ENCODE measurements at places on chromosomes 12 and 14. TPM values are rescaled to one million over a fixed set of nuclear protein-coding genes. Genes with fewer than 3 reads are reported as not detected.

DNA sequence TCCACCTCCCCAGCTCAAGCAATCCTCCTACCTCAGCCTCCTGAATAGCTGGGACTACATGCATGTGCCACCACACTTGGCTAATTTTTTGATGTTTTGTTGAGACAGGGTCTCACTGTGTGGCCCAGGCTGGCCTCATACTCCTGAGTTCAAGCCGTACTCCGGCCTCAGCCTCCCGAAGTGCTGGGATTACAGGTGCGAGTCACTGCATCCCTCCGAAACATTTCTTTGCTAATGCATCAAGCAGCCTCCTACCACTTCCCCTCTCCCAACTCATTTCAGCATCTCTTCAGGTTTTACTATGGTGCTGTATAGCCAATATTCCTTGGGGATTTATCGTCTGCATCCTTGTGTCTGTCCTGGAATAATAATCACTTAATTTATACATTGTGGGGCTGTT is 2.3 kb upstream of the SLC22A17 start:
- no peak for DNase-seq

- DNase-seq, result no peak
Measured at GRCh38 chr12:119354172-119354571, 19.6 kb downstream of the CCDC60 start.

DNA sequence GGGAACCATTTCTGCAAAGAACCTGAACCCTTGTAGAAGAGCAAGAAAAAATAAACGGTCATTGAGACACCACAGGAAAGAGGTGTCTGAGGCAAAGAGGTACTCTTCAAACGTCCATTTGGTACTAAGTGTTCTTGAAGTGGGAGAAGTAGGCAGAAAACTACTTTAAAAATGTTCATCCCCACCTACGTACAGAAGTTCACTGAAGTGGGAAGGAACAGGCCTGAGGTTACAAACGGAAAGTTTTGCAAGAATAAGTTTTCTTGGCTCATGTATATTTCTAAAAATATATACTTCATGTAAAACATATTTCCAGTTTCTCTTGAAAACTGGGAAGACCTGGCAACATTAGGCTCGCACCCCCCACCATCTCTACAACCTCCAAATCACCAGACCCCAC is 61.2 kb downstream of the STXBP6 start:
- no peak for DNase-seq

GRCh38 chr12:90801776-90802175 is 153.2 kb downstream of the CCER1 start:
- peak; percentile 22 for DNase-seq

DNA sequence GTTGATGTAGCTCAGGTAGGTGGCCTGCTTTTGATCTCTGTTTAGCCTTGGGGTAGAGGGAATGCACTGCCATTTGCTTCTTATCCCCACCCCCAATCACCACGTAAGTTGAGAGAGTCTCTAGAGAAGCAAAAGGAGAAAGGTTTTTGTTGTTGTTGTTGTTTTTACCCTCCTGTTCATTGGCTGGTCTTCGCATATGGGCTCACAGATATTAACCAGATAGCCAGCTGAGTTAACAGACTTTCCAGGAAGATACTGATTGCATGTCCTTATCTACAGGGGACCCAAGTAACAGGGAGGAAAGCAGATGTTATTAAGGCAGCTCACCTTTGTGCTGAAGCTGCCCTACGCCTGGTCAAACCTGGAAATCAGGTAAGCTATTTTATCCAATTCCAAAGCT is 2.9 kb downstream of the PA2G4 start:
- DNase-seq, result no peak

DNA sequence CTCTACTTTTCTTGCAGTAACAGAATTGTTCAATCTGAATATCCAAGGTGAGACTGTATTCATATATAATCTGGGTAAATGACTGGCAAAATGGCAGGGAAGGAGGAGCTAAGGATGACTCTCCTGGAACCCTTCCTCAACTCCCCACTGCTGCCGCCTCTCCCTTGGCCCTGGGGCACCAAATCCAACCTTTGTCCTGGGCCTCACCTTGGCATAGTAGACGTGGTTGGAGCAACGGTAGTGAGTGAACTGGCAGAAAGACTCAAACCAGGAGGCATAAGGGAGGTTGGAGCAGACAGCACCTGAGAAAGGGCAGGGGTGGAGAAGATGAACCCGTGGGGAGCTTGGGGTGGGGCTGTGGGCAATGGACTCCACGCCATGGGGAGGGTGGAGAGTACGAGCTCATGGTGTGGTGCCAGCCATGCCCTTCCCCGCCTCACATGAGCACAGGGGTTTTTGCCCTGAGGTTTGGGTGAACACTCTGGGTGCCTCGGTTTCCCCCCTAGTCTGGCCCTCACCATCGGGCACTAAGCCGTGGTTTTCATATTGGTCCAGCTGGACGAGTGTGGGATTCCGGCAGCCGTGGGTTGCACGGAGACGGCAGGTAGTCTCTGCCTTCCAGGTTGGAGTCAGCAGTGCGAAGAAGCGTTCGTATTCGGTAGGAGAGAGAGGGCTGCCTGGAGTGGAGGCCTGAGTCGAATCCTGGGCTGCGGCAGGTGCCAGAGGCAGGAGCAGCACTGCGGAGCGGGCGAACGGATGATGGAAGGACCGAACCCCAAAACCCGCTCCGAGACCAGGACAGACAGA is 753 bp downstream of the ACRBP start:
- no peak for DNase-seq

DNA sequence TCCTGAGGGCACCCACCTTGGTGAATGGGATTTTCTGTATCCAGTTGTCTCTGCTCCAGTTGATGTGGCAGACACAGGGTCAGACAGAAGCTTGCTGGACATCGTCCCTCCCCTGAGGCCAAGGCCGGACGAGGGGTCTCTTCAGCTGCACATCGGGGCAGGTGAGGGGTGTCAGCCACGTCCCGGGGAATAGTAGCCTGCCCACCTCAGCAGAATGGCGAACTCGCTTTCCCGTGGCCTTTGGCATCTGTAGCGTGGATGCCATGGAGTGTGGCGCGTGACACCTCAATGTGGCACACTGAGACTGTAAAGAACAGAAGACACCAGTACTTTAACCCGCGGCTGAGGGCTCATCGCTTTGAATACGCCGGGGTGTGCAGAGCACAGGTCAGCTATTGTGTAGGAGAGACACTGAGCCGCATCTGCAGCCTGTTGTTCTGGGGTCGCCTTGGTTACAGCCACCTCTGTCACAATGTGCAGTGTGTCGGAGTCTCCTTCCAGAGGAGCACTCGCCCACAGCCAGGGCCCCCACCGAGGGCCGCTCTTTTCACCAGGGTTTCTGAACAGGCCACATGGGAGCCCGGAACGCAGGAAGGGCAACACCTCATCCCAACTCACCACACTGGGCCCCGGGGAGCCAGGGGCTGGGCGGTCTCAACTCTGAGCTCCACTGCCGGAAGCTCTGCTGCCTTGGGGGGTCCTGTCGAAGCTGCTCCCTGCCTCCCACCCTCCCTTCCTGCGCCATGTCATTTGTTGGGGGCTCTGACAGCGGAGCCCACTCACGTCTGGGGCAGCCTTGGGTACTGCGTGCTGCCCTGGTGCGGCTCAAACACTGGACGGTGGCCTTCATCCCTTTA is 77.0 kb downstream of the ADGRD1 start:
- peak; percentile 72 for DNase-seq

DNA sequence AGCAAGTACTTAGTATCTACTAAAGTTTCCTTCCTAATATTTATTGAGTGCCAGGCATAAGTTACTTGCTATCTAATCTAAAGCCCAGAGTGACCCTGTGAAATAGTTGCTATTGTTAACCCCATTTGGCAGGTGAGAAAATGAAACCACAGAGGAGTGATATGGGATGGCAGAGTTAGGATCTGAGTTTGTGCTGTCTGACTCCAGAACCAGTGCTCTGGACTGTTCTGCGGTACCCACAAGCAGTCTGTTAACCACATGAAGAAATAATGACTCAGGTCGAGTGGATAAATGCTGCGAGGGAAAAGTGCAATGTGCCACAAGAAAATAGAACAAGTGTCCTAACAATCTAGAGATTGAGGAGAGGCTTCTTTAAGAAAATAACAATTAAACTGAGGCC is 60.7 kb upstream of the GZMB start:
- DNase-seq, result no peak

KERA gene
- total RNA-seq, result not detected

Data from osteoblast (primary cell).